ENCODE measurements at places on chromosomes 7 and 10. TPM values are rescaled to one million over a fixed set of nuclear protein-coding genes. Genes with fewer than 3 reads are reported as not detected.
A peak's percentile ranks its signal among the peaks of the same experiment; 100 is the strongest.

The GFRA1 gene
- total RNA-seq = 2.9 TPM

- H3K4me1 ChIP-seq = no peaks in the 10 kb centered on the region
- no peaks in the 10 kb centered on the region for H3K27me3 ChIP-seq
- H3K27ac ChIP-seq = peak overlapping the region; percentile 50
- H3K36me3 ChIP-seq = no peaks in the 10 kb centered on the region
Observed at GRCh38 chr10:83432261-83433045, 706.9 kb upstream of the GHITM start.

- H3K36me3 ChIP-seq = peaks cover 2% of the 10 kb centered on the region
- no peak for DNase-seq
- H3K4me3 ChIP-seq = no peak overlapping the region
- no peaks in the 10 kb centered on the region for H3K27me3 ChIP-seq
Observed at GRCh38 chr7:64992971-64993370, 2.1 kb upstream of the ZNF117 start.

The SEMA3C gene
- 139 TPM for total RNA-seq

The LIPM gene
- total RNA-seq = not detected

GRCh38 chr10:69360485-69361302 is 56.0 kb downstream of the TACR2 start:
- H3K27ac ChIP-seq = peak overlapping the region; percentile 67
- H3K4me3 ChIP-seq = no peak overlapping the region
- peaks cover 32% of the 10 kb centered on the region for H3K4me1 ChIP-seq
- DNase-seq = peak; percentile 82
- no peaks in the 10 kb centered on the region for H3K36me3 ChIP-seq

Data from hepatocyte (in vitro differentiated cells).